ENCODE measurements at places on chromosomes 7 and 10. TPM values are rescaled to one million over a fixed set of nuclear protein-coding genes. Genes with fewer than 3 reads are reported as not detected.

The PPP1R17 gene
- not detected for total RNA-seq

The NEURL1 gene
- 0.47 TPM for total RNA-seq

The PTF1A gene
- not detected for total RNA-seq

The LUC7L2 gene
- 33.1 TPM for total RNA-seq

- no peak for DNase-seq
These were observed 26.6 kb upstream of the DDC start for GRCh38 chr7:50591480-50592438.

DNA sequence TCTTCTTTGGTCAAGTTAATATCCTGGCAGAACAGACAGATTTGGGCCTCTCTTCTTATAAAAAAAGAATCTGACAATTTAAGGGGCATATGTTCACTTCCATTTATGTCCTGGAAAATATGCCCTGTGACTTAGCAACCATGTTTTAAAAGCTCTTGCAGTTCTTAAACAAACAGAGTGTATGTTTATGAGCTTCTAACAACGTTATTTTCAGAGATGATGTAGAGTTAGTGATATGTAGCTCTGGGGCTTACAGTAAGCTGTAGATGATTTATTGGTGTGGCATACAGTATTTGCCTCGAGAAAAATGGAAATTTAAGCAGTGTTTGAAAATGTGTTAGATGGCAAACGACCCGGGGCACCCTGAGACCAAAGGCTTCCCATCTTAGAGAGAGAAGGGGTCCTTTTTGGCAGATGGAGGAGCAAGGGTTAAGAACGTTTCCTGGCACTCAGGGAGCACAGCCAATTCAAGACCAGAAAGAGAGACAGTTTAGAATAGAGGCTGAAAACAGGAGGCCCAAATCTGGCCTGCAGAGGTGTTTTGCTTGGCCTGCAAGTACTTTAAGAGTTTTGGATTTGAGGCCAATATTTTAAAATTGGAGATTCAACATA lies 397.5 kb downstream of the KCNMA1 start:
- DNase-seq: no peak

DNA sequence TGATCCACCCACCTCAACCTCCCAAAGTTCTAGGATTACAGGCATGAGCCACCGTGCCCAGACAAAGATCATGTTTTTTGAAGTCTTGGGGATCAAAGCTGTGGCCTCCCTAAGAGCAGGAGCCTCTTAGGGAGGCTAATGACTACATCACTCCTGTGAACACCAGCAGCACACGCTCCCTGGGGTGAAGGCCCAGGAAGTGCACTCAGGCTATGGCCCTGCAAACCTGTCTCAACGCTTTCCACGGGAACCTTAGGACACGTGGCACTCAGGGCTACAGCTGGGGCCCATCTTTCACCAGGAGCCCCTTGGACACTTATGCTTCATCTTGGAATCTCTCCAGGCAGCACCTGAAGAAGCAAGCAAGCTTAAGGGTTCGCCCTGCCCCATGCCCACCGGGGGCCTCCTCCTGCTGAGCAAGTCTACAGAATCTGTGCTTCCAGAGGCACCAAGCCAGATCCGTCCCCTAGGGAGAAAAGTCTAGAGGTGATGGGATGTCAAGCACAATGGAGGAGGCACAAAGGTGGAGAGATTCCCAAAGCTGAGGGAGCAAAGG lies 18.4 kb downstream of the VSTM4 start:
- DNase-seq: no peak
